ENCODE measurements at places on chromosomes 4 and X.

DNA sequence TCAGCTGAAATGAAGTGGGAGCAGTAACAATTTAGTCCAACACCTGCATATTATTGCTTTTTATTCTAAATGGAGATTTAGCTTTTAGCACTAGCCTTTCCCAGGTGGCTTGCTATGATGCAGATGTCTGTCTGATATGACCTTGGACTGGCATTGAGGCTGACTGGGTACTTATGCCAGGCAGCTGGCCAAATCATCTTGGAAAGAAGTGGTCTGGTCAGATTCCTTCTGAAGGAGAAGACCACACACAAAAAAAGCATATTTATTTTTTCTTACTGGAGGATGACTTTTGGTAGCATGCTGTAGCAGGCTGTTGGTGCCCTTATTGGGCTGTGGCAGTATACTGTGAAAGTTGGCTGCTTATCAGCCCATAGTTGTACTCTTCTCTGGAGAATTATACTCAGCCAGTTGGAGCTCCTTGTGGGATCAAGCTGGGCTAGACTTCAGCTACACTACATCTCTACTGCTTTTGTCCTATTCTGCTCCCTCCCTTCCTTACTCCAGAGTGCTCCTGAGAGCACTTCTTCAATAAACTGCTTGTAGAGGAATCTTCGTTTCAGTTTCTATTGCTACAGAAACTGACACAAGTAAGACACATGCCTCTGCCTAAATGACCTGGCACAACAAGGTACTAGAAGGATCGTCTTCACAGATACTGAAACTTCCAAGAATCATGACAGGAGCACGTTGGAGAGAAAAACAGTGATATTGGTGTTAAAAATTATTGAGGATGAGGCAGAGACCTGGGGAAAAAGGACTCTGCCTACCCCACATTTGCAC, 196.8 kb upstream of the RPS6KA3 start:
- no peak for DNase-seq

GRCh38 chrX:74232859-74233258, 71.1 kb upstream of the ZCCHC13 start:
- no peak for DNase-seq

DNA sequence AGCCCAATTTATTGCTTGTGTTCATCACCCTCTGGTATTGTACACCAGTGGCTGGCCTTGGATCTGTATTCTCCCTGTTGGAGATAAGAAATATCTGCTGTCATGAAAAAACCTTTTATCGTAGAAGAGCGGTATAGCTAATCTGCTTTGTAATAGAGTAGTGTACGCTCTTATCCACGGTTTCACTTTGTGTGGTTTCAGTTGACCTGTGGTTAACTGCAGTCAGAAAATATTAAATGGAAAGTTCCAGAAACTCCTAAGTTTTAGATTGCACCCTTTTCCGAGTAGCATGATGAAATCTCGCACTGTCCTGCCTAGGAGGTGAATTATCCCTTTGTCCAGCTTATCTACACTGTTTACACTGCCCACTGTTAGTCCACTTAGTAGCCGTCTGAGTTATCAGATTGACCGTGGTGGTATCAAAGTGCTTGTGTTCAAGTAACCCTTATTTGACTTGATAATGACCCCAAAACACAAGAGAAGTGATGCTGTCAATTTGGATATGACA, 42.4 kb downstream of the KDM6A start:
- no peak for DNase-seq

- DNase-seq: peak; percentile 93
Measured at GRCh38 chrX:149540621-149541520, at the start of gene EOLA1. Gene EOLA1 (plus strand): TSS chrX:149541012. CDS start chrX:149545631, 4,619 bp downstream.

DNA sequence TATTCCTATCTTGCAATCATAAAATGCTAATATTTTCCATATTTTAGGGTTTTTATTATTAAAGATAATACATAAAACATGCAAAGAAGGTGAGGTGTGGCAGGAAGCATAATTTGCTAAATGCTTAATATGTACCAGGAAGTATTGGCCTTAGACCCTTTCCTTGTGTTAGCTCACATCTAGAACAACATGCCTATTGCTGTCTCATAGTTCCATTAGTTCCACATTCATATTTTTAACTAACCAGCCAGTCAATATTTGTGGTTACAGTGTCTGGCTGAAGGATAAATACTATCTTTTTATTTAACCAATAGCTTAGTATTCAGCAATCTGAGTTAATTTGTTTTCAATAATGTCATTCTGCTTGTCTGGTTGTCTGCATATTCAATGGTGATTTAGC, 432.6 kb downstream of the INPP4B start:
- no peak for DNase-seq

DNA sequence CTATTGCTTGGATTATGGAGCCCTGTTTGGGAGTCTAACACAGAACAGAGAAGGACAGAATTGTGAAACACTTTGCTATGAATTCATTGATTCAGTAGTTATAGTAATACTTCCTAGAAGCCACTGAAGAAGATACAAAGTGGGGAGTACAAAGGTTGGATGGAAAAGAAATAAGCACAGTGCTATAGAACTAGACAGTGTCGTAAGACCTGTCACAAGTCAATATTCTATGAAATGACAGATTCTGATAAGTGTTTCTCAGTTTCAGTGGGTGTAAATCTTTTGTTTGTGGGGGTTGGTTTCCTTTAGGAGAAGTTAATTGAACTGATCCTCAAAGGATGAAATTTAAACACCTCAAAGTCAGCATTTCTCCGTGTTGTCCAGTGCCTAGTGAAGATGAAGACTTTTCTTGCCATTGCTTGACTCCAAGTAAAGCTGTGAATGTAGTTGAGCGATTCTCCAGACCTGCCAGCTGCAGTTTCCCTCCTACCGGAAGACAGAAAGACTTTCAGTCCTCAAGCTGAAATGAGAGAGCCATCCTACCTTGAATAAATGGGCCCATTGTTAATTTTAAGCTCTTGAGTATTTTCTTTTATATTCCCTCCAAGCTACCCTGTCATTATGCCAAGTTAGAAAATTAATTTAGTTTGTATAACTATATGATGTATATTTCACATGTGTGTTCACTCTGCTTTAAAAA, 7.9 kb downstream of the PDLIM5 start:
- DNase-seq: no peak

- no peak for DNase-seq
Measured at GRCh38 chrX:118566359-118566758, 70.7 kb downstream of the DOCK11 start.

- DNase-seq: no peak
Measured at GRCh38 chr4:54227256-54228055, 1.6 kb upstream of the PDGFRA start.

GRCh38 chrX:15973299-15973698, 118.7 kb upstream of the AP1S2 start:
- DNase-seq: peak; percentile 21

DNA sequence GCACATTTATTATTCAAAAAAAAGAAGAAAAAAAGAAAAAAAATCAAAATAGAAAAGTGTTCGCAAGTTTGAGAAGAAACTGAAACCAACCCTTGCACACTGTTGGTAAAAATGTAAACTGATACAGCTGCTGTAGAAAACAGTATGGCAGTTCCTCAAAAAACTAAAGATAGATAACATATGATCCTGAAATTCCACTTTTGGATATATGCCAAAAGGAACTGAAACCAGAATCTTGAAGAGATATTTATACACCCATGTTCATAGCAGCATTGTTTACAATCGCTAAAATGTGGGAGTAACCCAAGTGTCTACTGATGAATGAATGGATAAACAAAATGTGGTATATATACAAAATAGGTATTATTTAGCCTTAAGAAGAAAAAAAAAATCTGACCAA, 155.4 kb downstream of the TBCK start:
- no peak for DNase-seq

DNA sequence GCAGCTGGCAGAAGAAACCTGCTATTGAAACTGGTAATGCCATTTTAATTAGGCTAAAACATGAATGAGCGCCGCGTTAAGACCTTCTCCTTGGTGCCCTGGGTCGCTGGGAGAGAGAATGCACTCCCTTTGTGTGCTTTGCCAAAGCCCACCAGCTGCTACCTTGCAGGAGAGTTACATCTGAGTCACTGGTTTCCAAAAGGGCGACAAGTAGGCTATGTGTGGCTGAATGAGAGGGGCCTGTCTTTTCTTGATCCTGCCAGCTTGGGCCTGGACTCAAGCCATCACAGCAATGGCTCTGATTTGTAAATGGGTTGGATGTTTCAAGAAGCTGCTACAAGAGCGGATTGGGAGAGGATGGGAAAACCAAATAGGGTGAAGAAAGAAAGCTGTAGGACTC, 81.5 kb downstream of the NHS start:
- no peak for DNase-seq

GRCh38 chr4:149279331-149279730, 536.3 kb downstream of the IQCM start:
- DNase-seq: no peak

DNA sequence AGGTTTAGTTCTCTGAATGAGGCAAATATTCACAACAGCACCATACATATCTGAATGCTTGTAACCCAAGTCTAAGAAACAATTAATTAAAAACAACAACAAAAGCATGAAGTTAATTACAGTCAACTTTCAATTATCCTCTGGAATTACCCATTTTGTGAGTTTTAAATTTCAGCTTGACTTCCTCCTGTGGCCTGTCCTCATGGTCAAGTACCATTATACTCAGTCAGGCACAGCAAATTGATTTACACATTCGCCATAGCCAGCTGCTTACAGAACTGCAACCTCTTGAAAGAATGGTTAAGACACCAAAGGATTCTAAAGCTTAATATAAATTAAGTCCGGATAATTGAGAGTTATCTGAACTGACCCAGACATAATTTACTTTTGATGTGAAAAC, 306.5 kb downstream of the CAMK2D start:
- no peak for DNase-seq

DNA sequence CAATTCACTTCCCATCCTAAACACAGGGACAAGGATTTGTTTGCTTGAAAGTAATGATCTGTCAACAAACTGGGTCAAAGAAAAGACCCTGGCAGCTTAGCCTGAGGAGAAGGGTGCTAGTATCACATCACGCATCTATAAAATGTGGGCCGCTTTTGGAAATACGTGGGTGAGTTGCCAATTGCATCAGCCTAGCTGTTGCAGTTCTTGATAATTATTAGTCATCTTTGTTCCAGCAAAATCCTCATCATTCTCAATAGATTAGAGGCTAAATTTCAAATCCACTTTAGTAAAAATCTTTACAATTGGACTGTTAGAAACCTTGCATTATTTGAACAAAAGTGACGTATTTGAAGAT, 33.6 kb upstream of the TAPT1 start:
- DNase-seq: no peak

- DNase-seq: no peak
Measured at GRCh38 chr4:139726615-139727014, 61.0 kb downstream of the MGST2 start.

DNA sequence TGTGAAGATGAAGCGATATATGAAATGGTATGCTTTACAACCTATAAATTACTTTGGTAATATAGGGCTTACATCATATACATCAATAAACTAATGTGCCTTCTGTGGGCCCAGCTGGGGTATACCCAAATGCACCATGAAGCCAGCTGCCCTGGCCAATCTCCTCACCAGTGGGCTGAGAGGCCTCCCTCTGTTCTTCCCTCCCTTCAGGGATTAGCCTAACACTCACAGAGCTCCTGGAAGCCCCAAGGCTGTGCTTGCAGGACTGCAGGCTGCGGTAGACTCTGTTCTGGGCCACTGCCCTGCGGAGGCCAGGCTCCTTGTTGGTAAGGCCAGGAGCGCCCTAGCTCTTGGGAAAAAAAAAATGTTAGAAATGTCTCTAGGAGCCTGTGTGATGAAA, 33.9 kb downstream of the PAGE1 start:
- no peak for DNase-seq

DNA sequence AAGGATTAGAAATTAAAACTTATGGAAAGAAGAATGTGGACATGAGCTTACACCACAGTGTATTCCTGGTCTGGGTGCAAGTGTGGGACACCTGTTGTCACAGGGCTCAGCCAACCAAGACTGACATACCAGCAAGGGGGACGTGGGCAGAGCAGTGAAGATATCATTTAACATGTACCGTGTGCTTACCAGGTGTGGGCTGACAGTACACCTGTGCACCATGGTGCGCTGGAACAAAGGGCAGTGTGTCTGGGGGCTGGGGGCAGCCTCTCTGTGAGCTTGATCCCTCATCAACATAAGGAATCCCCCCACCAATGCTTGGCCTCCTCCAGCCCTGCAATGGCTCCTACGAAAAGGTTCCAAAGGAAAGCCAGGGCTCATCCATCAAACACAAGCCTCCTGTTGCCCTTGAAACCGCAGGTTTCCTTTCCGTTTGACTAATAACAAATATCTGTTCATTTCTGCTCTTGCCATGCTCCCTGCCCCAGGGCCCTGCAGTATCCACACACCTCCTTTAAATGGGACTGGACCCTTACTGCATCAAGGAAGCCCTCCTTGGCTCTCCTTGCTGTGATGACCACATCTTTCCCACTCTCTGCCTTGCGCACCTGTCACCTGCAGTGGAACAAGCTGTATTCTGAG, 16.7 kb downstream of the EVC2 start:
- no peak for DNase-seq

DNA sequence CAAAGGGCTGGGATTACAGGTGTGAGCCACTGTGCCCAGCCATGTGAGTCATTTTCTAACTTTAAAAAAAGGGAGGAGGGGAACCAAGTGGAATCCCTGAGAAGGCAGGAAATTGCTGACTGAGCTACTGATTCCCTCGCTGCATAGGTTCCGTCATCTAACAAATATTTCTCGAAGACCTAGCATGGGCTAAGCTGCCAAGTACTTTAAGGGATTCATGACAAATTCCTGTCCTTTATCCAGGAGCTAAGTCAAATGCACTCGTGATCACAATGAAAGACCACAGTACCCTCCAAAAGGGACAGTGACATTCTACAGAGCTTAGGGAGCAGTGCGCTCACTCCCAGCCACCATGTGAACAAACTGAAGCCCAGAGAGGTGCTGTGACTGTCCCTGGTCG, 33.2 kb upstream of the MAN2B2 start:
- DNase-seq: no peak

DNA sequence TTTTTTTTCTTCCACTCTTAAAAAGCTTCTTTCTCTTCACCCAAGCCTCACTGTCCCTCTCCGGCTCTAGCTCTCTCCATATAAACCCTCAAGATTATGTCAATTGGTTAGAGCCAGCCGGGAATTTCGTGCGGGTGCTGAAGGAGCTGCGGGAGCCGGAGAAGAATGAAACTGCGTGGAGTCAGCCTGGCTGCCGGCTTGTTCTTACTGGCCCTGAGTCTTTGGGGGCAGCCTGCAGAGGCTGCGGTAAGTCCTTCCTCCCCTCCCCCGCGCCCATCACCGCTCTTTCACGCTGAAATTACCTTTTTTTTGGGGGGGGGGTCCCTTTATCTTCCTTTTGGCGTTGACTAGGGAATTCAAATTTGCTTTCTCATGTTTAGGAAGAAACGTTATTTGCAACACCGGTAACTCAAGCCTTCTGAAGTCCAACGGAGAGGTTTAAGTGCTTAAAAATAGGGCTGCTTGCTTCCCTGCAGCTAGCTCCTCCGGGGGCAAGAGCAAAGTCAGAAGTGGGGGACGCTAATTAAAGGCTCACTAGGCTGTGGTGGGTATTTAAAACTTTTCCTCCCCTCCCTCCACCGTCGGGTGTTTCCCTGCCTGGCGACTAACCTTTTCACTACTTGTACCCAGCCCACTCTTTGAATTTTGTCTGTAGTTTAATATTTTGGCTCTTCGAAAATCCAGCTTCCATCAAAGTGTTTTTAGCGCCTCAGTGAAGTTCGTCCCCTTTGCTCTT, 491 bp downstream of the COL4A5 start:
- no peak for DNase-seq

- DNase-seq: no peak
Measured at GRCh38 chr4:10353110-10353509, 104.1 kb downstream of the ZNF518B start.

All from upper lobe of left lung (tissue), 6 donors.